G401 (cell line): ENCODE measurements at places on chromosomes 6 and 20.

- peak; percentile 28 for DNase-seq
These were observed 169.5 kb downstream of the OTOR start for GRCh38 chr20:16917636-16918035.

DNA sequence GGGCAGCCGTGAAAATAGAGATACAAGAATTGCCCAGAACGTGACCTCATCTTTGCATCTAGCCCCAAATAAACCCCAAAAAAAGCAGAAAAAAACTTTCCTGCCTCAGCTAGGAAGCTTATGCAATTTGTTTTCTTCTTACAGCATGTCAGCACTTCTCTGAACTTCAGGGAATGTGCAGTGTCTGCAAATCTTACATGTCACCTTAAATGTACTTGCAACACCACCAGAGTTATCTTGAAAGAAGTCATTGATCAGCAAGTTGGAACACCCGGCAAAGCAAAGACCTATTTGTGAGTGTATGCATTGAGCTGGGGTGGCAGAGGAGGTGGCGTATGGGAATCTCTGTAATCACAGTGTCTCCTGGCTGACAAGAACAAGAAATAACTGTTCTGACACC, 123.4 kb downstream of the PKHD1 start:
- DNase-seq, result no peak

DNA sequence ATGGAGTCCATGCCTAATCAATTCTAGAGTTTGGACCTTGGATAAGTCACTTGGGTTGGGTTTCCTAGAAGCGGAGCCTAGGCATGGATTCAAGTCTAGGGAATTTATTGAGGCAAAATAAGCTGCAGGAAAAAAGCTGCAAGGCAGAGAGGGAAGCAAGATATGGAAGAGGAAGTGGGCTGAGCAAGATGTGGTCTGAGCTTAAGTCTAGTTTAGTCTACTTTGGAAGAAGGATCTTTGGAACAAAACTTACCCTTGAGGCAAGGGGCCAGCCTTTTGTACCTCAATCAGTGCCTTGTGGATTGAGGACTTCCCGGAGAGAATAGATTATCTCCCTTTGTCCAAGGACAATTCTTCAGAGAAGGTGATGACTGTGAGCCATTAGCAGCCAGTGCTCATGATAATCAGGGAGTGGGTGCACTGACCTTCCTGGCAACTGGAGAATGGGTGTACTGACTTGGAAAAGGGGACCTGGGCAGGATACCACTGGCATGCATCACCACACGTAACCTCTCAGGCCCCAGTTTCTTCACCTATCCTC, 10.9 kb downstream of the ZSCAN9 start:
- DNase-seq, result no peak

GRCh38 chr6:97668716-97669115, 385.7 kb upstream of the MMS22L start:
- DNase-seq, result no peak

GRCh38 chr6:154604119-154604518, 93.6 kb upstream of the CNKSR3 start:
- no peak for DNase-seq

DNA sequence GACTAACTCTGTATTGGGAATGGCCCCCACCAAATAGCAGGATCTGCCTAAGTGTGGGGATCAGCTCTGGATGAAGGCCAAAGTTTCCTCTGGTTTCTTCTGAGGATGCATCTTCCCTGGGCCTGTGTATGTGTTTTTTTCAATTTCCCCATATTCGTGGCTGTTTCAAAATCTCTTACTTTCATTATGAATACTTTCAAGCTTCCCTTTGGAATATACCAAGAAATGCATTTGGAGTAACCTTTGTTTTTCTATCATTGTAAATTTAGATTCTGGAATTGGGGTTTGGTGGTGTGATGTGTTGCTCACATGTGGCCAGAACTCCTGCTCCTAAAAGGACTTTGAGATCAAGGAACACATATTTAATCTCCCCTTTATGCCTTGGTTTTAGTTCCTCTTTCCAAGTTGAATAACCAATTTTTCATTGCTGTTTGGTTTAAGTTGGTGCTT, 8.4 kb downstream of the ENTPD6 start:
- DNase-seq, result no peak

GRCh38 chr6:27791182-27791943, 120.8 kb downstream of the OR2B2 start:
- DNase-seq, result peak; percentile 82

GRCh38 chr6:168650671-168651111, 209.7 kb downstream of the SMOC2 start:
- DNase-seq, result no peak

GRCh38 chr6:163332575-163332974, 81.9 kb upstream of the QKI start:
- no peak for DNase-seq

DNA sequence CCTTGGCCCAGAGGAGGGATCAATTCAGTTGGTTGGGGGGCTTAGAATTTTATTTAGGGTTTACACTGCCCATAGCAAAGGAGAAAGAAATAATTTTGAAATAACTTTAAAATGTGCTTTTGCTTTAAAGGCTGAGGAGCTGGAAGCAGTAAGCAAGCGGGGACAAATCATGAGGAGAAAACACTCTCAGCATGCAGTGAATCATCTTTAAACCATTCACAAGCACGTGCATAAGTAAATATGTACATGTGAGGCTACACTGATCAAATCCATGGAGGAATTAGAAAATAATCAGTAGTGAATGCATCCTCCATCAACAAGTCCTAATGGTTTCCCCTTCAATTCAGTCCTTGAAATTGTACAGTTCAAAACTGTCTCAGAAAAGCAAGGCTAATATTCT, 181.0 kb downstream of the MTFR2 start:
- no peak for DNase-seq

- DNase-seq, result peak; percentile 88
These were observed 227.1 kb downstream of the ANKRD60 start for GRCh38 chr20:58001381-58001780.

DNA sequence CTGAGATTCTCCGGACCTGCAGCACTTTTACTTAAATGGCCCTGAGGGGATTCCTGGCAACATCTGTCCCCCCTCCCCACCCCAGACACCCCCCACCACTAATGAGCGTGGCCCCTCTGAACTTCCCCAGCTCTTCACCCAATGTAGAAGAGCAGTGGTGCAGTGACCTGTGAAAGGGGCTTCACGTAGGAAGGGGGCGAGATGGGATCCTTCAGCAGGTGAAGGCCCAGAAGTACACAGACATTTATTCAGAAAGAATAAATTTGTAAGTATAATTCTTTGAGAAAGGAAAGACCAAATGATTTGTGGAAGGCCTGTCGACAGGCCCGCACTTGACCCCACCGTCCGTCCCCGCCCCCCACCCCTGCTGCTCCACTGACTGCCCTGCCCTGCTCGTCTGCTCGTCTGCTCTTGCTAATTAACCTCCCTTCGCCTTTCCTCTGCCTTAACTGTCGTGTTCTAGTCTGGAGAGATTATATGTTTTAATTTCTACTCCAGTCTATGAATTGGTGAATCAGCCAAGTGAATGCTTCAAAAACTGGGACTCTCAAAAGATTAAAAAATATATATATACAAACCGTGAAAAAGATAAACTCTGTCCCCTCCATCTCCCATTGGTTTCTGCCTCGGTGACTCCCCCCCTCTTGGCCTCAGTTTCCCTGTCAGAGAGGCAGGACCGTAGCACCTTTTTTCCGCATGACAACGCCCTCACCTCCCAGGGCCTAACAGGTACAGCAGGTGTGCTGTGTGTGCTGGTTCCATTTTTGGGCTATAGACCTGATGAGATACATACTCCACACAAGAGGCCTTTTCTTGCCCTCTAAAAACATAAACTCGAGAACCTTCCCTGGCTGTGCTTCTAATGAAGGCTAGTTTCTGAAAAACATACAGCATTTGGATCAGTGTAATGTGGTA, 49.2 kb downstream of the GNAS start:
- DNase-seq, result no peak

DNA sequence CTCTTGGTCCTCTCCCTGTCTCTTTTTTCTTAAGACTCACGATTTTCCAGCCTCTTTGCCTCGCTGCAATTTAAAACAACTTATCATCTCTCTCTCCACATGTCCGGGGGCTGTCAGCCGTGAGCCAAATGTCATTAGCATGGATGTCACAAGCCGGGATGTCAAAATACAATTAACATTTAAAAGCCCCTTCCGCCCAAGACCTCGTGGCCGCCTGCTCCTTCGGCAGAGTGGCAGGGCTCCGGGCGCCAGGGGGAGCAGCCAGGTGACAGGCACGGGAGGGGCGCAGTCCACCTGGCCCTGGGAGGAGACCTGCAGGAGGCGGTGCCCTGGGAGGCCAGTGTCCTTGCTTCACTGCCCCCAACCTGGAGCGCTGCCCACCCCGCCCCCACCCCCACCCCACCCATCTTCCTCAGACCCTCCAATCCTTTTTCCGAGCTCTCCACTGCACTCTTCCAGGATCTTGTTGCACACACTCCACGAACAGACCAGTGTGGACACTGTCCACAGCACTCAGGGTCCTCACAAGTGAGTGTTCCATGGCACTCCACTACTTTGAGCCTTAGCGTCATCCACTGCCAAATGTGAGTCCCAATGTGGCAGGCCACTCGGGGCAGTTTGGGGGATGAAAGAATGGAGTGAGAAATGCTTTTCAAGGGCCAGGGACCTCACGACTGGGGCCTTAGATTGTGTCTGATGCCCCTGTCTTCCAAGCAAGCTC, 5.6 kb upstream of the GRM4 start:
- DNase-seq, result peak; percentile 49

GRCh38 chr6:148625609-148626008, 121.2 kb upstream of the UST start:
- no peak for DNase-seq

DNA sequence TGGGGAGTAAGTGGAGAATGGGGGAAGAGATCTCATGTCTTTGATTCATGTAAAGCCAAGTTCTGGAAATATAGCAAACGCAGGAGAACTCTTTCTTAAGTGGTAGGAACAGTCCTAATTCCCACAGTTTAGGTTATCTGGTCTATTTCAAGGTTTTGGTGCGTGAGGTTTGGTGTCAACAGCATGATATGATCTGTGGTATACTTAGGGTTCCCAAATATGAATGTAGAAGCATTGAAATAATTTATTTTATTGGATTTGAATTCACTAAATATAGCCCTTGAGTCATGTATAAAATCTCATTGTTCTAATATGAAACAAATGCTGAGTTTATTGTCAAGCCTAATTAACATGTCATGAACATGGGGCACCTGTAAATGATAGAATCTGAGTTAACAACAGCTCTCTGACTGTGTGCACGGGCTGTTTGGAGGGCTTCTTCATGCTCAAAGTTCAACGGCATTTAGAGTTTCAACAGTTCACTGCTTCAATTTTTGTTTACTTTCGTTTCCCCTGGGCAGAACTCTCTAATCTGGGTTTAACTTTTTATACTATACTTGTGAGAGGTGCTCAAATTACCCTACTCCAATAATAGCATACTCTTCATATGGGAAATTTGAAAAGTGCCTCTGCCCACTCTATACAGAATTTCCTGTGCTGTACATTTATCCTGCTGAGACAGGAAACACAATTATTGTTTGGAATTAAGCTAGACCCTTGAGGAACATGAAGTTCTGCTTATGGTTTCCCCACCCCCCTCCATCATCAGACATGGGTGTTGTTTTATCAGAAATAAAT, 236.3 kb upstream of the ZNF217 start:
- DNase-seq, result peak; percentile 10

DNA sequence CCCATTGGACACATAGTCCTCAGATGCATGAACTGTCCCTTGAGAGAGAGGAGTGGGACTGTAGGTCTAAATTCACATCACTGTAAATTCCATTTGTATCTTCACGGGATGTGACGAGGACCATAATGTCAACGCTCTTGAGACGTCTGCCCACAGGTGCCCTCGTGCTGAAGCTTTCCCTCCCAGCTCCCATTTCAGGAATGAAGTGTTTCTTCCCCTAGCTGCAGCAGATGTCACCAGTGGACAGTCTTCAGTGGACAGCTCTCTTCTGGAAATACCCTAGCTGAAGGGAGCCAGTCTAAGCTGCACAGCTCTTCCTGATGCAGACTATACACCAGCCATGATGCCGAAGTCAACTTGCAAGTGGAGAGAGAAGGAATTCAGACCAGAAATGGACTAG, 217.4 kb upstream of the ECI2 start:
- no peak for DNase-seq

- DNase-seq, result no peak
These were observed 463.0 kb upstream of the AGPAT4 start for GRCh38 chr6:161736781-161737292.

DNA sequence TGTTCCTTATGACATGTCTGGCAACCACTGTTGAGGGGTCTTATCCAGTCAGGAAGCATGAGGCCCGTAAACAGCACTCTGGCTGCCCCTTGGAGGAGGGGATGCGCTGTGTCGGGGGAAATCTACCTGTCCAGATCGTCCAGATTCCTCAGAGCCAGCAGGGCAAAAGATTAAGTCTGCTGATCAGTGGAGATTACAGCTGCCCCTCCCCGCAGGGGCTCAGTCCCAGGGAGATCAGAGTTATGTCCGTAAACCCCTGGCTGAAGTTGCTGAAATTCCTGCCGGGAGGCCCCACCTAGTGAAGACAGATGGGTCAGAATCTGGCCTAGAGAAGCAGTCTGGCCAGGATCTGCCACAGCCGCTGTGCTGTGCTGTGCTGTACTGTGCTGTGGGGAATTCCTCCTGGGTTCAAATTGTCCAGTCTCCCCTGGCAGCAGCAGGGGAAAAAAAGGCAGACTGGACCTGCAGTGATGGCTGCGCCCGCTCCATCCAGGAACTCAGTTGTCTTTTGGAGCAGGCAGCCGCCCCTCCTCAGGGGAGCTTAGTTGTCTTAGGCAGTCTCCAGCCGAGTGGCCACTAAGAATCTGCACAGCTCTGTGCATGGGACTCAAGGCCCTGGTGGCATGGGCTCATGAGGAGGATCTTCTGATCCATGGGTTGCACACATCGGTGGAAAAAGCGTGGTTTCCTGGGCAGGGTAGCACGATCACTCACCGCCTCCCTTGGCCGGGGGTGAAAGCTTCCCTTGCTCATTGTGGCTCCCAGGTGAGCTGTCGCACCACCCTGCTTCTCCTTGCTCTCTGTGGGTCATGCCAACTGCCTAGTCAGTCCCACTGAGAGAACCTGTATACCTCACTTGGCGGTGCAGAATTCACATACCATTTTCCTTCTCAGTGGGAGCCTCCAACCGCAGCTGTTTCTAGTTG, 1368.8 kb upstream of the ADGRB3 start:
- no peak for DNase-seq

DNA sequence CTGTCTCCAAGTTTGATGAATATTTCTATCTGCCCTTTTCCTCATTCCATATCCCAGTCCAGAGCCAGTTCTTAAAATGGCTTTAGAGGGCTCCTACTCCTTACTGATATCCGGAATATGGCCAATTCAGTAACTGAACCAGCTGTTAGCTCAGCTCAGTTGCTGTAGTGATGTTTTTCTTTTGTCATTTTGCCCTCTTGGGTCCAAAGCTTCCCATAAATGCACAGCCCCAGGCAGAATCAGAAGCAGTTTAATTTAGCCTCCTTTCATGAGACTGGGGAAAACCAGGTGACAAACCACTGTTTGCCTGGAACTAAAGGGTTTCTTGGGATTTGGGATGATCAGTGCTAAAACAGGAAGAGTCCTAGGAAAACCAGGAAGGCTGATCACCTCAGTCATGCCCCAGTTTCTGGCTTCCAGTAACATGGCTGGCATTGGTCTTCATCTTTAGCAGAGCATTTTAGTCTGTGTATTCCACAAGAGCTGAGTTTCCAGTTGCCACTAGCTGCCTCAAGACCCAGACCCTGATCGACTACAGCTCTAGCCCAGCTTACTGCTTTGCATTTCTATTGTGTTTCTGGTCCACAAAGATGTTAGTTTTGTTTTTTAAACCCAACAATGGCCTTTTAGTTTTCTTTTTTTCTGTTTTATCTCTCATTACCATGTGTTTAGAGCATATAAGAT, 40.6 kb upstream of the REV3L start:
- no peak for DNase-seq
